ENCODE measurements at places on chromosomes 11 and 22.
A peak's percentile ranks its signal among the peaks of the same experiment; 100 is the strongest.

DNA sequence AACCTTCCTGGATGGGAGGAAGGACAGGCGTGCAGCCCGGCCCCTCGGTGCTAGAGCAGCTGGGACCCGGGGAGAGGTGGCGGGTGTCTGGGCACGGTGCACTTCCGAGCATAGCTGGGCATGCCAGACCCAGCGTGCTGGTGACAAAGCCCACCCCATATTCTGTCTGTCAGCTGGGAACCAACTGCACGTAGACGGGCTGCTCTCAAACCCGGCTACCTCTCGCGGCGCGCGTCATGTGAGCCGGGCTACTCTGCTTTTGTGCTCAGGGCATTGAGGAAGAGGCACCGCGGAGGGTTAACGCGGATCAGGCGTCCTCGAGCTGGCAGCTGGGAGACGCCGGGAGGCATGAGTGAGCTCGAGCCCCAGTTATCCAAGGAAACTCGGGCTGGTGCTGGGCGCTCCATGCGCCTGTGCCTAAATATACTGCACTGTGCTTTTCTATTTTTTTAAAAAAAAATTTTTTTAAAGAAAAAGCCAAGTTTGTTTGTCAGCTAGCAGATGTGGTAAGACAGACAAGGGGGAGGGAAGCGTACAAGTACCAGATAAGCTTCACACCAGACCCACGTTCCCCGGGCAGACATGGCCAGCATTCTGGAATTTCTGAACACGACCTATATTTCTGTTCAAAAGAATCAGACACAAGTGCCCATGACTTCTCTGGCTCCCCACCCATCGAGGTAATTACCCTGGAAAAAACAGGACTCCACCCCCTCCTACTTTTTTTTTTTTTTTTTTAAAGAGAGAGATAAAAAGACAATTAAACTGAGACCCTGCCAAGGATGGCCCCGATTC lies 425.6 kb downstream of the SHANK2 start:
- no peak overlapping the region for H3K27ac ChIP-seq
- DNase-seq = peak; percentile 67

- H3K27me3 ChIP-seq = no peaks in the 10 kb centered on the region
- no peak overlapping the region for H3K4me3 ChIP-seq
- H3K27ac ChIP-seq = no peak overlapping the region
- no peaks in the 10 kb centered on the region for H3K36me3 ChIP-seq
- peaks cover 2% of the 10 kb centered on the region for H3K4me1 ChIP-seq
Measured at GRCh38 chr11:10390375-10390774, 64.7 kb upstream of the AMPD3 start.

DNA sequence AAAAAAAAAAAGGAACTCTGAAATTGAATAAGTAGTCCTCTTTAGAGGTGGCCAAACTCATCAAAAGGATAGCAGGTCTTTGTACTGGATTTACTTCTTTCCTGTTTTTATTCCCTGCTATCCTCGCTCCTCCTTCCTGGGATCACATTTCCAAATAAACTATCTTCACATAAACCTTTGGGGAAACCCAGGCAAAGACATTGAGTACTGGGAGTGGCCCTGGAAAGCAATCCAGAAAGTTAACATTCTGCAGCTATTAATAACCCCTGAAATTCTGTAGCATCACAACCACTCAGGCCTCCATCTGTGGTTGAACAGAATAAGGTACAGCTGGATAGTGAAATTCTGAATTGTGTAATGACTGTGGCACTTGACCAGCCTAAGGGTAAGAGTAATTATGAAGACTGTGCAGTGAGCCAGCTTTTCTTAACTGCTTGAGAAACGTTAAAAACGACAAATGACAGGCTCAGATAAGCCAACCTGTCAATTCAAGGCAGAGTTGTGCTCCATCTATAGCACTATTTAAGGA lies 58.8 kb downstream of the ISX start:
- H3K4me1 ChIP-seq = no peaks in the 10 kb centered on the region
- H3K4me3 ChIP-seq = no peak overlapping the region
- no peak for DNase-seq

DNA sequence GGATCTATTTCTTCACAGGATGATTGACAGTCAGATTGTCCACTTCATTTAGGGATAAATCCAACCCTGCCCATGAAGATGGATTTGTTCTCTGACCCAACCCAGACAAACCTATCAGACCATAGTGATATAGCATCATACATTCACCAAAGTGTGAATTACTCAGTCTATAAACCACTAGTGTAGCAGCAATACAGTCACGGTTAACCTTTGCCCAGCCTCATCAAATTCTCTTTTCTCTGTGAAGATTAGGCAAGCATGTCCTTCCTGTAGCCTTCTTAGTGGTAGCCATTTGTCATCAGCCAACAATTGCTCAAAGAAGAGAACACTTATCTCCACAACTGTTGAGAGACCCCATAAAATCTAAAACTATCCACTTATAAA lies 14.4 kb upstream of the BIRC2 start:
- no peaks in the 10 kb centered on the region for H3K4me1 ChIP-seq
- H3K4me3 ChIP-seq = no peak overlapping the region
- H3K27ac ChIP-seq = no peak overlapping the region
- H3K36me3 ChIP-seq = peaks cover 3% of the 10 kb centered on the region
- no peak for DNase-seq
- no peaks in the 10 kb centered on the region for H3K27me3 ChIP-seq

DNA sequence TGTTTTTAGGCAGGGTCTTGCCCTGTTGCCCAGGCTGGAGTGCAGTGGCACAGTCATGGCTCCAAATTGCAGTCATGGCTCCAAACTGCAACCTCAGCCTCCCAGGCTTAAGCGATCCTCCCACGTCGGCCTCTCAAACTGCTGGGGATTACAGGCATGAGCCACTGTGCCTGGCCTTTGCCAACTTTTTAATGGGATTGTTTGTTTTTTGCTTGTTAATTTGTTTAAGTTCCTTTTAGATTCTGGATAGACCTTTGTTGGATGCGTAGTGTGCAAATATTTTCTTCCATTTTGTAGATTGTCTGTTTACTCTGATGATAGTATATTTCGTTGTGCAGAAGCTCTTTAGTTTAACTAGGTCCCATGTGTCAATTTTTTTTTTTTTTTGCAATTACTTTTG lies 10.0 kb upstream of the SCGB1D1 start:
- DNase-seq = no peak
- no peak overlapping the region for H3K27ac ChIP-seq
- no peaks in the 10 kb centered on the region for H3K27me3 ChIP-seq
- no peaks in the 10 kb centered on the region for H3K4me1 ChIP-seq
- H3K36me3 ChIP-seq = no peaks in the 10 kb centered on the region

- H3K4me1 ChIP-seq = no peaks in the 10 kb centered on the region
- no peak overlapping the region for H3K27ac ChIP-seq
- DNase-seq = no peak
- no peak overlapping the region for H3K4me3 ChIP-seq
- H3K36me3 ChIP-seq = peaks cover 4% of the 10 kb centered on the region
- no peaks in the 10 kb centered on the region for H3K27me3 ChIP-seq
Measured at GRCh38 chr11:46600194-46600960, 6.6 kb upstream of the AMBRA1 start.

DNA sequence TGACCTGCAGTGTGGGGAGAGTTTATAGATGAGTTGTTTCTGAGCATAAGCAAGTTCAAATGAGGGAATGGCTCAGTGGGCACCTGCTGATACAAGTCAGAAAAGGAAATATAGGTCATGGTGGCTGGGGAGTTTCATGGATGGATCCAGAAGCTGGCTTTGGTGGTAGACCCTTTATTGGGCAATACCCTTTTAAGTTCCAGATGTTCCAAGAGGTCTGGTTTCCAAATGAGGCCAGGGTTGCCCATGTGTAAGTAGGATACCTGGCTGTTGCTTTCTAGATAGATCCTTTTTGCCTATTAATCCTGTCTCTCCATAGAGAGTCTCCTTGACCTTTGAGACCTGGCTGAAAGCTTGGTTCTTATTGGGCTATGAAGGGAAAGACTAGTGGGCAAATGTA lies 2.2 kb downstream of the STIM1 start:
- peak overlapping the region; percentile 43 for H3K4me3 ChIP-seq
- H3K27ac ChIP-seq = peak overlapping the region; percentile 42
- no peaks in the 10 kb centered on the region for H3K27me3 ChIP-seq

DNA sequence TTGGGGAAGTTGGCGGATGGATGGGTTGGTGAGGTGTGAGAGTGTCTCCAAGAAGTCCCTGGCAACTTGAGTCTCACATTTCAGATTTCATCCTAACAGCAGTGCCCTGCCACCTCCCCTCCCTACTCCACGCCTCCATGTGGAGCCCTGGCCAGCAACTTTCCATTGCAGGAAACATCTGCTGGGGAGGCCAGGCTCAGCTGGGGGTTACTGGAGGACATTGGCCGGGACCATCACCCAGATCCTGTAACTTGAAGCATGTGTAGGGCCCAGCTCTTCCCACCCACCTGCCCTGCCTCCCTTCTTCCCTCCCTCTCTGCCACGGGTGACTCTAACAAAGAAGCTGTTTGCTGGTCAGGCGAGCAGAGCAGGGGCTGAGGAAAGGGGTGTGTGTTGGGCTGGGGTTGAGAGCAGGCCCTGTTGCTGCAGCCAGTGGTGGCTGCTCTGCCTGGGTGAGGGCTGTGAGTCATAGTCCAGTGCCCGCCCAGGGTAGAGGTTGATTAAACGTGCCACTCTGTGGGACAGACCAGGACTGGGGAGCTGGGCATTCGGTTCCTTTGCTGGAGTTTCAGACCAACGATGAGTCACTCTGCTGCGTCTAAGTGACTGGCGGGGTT lies 64.0 kb downstream of the SCN3B start:
- H3K27me3 ChIP-seq = no peaks in the 10 kb centered on the region
- no peaks in the 10 kb centered on the region for H3K36me3 ChIP-seq
- no peak overlapping the region for H3K27ac ChIP-seq
- H3K4me1 ChIP-seq = no peaks in the 10 kb centered on the region

DNA sequence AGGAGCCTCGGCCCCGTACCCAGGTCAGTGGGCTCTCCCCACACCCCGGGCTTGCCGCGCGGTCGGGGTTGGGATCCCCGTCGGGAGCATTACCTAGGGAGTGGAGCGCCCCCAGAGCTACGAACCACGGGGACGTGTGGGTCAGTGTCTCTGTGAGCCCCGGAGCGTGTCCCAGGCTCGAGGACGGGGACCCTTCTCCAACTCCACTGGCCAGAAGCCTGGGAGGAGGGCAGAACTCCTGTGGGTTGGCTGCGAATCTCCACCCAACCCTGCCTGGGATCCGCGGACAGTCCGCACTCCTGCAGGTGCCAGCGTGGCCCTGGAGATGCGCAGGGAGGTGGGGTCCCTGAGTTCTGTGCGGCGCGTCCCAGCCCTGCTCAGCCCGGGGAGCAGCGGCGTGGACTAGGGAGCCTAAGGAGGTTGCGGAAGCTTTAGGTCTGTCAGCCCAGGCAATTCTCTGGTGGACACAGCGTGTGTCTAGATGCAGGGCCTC lies 346 bp downstream of the PPFIBP2 start:
- H3K4me3 ChIP-seq = peak overlapping the region; percentile 88
- H3K27me3 ChIP-seq = no peaks in the 10 kb centered on the region
- peak; percentile 36 for DNase-seq

DNA sequence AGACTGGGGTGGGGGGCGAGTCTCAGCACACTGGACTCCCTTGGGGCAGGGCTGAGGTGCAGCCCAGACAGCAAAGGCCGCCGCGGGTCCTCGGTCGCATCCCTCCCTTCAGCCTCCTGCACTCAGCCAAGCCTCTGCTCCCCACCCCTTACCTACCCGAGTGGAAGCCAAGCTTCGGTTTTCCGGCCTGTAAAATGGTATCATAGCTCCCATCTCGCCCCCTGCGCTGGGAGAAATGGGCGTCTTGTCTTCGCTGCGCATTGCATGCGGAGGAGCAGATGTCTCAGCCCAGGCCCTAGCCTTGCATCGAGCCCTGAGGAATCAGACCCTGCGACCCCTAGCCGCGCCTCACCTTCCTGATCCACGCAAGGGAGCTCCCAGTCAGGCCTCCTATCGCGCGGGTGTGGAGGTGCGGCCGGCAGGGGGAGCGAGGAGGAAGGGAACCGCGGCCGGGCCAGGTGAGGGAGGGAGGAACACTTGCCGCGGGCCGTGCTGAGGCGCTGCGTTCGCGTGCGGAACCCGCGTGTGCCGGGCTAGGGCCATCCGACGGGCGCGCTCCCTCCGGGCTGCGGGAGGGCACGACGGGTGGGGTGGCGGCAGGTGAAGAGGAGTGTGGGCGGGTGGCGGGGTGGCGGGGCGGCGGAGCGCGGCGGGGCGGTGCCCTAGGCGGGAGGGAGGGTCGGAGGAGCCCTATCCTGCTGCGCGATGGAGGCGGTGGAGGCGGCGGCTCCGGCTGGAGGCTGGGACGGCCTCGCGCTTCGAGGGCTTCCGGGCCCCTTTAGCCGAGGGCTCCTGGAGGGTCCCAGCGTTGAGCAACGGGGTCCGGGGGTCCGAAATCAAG lies 4.1 kb upstream of the TBX1 start:
- H3K27me3 ChIP-seq = peaks cover 46% of the 10 kb centered on the region
- no peaks in the 10 kb centered on the region for H3K4me1 ChIP-seq
- no peak overlapping the region for H3K4me3 ChIP-seq
- no peaks in the 10 kb centered on the region for H3K36me3 ChIP-seq
- no peak overlapping the region for H3K27ac ChIP-seq
- DNase-seq = no peak

DNA sequence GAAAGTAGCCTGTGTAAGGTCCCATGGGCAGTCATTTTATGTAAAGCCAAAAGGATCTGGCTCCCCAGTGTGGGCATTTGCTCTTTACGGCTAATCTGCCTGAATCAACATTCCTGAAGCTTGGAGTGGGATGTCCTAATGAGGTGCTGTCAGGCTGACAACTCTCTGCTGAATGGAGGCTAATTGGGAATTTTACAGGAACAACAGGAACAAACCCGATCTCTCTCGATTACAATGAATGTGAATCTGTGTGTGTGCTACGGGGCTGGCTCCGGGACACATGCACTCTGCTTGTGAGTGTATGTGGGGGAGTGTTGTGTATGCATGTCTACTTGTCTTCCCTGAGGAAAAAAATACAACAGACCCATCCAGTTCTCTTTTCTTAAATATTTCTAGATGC lies 415.2 kb downstream of the TENM4 start:
- no peaks in the 10 kb centered on the region for H3K36me3 ChIP-seq
- H3K4me1 ChIP-seq = no peaks in the 10 kb centered on the region
- no peak overlapping the region for H3K27ac ChIP-seq
- DNase-seq = peak; percentile 46
- H3K27me3 ChIP-seq = no peaks in the 10 kb centered on the region
- no peak overlapping the region for H3K4me3 ChIP-seq

DNA sequence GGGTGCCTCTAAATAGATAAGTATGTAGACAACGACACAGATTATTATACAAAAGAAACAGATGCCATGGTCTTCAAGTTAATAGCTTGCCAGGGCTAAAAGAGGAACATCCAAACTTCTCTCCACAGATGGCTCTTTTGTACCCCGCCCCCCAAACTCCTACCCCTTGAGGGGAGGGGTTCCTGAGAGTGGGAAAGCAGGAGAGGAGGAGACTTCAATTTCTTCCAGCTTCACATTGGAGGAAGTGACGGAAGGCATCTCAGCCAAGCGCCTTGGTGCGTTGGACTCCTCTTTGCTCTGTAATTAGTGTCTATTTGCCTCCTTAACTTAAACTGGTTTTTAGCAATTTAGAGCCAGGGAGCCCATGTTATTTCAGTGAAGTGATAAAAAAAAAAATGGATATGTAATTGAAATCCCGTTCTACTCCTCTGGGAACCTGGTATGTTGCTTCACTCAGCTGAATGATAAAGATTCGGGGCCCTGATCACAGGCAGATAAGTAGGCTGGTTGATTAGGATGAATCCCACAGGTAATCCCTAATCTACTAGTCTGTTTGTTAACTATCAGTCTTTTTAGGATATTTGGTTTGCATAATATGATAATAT lies 580.9 kb upstream of the CADM1 start:
- no peak overlapping the region for H3K4me3 ChIP-seq
- no peak overlapping the region for H3K27ac ChIP-seq
- no peaks in the 10 kb centered on the region for H3K27me3 ChIP-seq
- DNase-seq = no peak
- H3K4me1 ChIP-seq = no peaks in the 10 kb centered on the region
- no peaks in the 10 kb centered on the region for H3K36me3 ChIP-seq
